Stimulated activated naive CD8-positive, alpha-beta T cell treated with anti-CD3 and anti-CD28 coated beads, Interleukin-15, amount 100 ng/mL, for 72 hours (primary cell): ENCODE measurements at places on chromosomes 13 and 19.

- no peak for DNase-seq
Observed at GRCh38 chr19:5964816-5965565, 12.9 kb downstream of the RANBP3 start.

DNA sequence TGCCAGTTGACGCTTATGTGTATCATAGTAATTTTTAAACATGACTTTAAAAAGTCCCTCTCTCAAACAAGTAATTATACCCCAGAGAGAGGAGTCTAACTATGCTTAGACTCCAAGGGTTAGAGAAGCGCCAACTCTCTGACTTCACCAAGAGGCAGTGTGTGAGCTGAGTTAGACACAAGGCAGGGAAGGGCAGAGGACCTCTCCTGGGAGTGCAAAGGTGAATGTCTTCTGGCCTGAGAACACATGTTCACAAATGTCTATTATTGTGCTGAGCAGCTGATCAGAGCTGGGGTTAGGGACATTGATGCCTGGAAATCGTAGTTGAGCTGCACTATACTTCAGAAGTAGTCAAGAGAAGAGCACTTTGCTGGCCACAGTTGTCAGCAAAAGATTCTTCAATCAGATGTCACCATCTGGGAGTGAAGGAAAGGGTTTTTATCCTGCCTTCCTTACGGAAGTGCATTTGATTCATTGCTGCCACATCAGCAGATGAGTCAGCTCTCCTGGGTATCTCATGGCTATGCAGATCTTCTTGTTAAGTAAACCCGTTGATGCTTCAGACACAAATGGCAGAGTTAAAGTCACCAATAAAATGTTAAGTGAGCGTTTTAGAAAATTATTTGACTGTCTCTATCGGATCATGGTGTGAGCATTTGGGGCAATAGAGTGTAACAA, 283.2 kb upstream of the ARGLU1 start:
- DNase-seq, result no peak

- DNase-seq, result no peak
Observed at GRCh38 chr13:20394506-20394905, 131.2 kb downstream of the CRYL1 start.

DNA sequence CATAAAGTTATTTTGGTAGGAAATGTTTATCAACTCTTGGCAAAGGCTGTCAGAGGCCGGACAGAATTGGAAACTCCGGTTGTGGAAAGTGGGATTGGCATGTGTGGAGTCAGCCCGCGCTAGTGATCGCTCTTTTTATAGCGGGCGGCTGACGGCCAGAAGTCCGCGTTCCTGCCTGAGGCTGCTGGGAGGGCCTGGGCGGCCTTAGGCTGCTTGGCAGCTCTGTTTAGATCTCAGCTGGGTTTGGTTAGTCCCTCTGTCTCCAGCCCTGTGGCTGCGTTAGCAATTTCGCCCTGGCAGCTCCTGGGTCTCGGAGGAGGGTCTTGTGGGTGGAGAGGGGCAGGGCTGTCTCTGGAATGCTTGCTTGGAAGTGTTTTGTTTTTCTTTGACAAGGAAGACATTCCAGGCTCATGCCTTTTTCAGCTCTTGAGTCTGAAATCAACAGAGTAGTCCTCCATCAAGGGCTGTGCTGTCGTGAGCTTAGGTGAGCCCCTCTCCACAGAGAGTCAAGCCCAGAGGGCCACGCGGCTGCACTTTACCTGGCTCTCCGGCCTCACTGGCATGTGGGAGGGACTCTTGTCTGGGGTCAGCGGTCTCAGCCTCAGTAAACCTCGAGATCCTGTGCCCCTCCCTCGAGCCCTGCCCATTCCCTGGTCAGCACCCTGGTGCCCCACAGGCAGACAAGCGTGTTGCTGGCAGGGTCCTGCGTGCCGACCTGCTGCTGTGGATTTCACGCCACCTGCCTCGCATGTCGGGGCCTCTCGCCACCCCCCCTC, 22.5 kb downstream of the DOT1L start:
- DNase-seq, result no peak

- no peak for DNase-seq
Observed at GRCh38 chr13:73571376-73571775, 512.6 kb downstream of the KLF5 start.

DNA sequence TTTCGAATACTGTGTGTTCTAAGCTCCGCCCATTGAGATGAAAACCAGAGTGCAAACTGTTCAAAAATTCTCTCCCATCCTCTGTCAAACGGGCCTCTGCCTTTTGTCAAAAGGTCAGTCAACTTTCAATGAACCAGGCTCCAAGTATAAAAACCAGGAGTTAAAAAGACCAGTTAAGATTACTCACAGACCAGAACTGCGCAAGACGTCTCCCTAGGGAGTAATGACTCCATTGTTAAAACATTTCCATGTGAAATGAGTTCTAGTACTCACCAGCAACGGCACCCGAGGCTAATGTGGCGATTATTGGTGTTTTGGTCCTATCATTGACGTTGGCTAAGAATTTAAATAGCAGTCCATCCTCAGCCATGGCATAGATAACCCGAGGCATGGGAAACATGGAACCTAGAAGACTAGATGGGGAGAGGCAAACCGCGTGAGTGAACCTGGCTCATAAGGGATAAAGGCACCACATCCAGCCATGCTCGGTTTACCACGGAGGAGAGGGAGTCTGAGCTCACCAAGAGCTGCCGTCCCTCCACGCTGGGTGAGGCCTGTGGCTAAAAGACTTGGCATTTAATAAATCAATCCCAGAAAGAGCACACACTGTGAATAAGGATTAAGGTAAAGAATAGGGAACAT, 73.3 kb downstream of the SLC7A1 start:
- DNase-seq, result no peak

DNA sequence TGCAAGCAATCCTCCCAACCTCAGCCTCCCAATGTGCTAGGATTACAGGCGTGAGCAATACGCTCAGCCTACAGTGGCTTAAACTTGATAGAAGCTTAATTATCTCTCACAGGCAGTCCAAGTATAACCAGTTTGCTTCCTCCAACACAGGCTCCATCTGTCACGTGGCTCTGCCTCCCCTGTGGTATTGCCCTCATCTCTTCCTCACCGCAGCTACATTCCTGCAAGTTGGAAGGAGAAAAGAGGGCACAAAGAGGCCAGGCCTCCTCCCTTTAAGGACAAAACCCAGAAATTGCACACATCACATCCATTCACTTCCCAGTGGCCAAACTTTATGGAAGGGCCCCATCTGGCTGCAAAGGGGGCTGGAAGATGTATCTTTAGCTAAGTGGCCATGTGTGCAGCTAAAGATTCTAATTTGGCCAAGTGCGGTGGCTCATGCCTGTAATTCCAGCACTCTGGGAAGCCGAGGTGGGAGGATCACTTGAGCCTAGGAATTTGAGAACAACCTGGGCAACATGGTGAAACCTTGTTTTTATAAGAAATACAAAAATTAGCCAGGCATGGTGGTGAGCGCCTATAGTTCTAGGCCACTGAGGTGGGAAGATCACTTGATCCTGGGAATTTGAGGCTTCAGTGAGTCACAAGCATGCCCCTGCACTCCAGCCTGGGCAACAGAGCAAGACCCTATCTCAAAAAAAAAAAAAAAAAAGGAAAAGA, 3.1 kb upstream of the SDHAF1 start:
- no peak for DNase-seq
